ENCODE measurements at places on chromosomes 12 and 14.

- DNase-seq, result no peak
Measured at GRCh38 chr12:72274931-72275330, 2.8 kb downstream of the TRHDE start.

DNA sequence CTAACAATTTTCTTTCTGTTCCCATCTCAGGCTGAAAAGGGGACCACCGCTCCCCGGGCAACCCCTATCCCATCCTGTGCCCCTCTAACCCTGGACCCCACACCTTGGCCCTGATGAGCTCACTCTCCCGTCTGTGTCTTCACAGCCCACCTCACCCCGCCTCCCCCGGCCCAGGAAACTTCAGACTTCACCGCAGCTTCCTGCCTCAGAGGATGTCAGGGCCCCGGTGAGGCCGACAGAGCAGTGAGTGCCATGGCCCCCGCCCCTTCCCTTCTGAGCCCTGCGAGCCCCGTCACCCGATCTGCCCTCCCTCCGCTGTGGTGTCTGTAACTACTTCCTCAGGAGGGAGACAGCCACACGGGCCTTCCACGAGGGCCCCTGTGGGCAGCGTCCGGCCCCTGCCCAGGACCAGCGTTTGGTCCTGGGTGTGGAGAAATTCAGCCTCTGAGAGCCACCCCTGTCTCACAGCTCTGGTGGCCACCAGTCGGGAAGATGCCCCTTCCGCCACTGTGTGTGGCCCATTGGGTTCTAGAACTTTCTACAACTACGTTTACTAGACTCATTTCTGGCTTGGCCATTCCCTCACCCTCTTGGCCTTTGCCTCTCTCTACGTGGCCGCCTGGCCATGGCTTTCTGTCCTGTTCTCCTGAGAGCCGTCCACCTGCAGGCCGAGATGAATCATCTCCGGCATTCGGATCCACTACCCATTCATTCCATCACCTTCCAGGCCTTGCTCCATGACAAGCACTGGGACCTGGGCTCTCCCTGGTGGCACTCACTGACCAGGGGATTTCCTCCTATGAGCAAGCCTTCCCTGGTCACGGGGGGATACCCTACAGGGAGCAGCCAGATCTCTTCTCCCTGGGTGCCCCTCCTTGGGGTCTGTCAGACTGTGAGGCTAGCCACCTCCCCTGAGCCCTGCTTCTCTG, 3.4 kb downstream of the RHOF start:
- DNase-seq, result peak; percentile 89

DNA sequence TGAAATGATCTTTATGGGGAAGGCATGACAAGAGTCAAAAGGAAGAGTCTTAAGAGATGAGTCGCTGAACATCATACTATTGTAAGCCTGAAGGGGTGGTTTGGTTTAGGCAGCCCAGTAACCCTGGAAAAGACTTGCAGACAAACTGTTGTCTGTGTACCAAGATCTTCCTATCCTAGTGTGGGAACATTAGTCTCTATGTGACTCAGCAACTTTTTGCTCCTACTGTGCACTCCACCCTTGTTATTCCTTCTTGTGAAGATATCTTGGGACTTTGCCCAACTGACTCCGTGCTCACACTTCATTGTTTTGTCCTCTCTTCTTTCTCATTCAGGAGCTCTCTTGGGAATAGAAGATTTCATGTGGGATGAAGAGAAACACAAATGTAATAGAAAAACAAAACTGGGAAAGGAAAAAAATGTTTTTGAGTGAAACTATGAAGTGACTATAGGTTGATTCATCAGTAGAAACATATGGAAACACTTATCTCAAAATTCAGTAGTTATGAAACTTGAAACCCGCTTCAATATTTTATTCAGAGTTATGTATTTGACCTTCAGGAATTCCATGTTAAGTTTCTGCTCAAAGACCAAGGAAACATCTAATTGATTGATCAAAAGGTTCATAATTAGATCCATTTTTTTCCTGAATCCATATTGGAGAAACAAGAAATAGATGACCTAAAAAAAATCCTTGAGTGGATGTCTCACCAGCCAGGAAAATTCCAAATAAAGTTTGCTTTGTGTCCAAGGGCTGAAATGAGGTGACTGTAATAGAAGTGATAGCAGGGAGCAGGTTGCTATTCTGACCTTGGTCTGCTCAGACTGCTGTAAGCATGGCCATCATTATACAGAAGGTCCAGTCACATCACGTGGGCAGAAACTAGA, 67.2 kb downstream of the BTG1 start:
- DNase-seq, result no peak

DNA sequence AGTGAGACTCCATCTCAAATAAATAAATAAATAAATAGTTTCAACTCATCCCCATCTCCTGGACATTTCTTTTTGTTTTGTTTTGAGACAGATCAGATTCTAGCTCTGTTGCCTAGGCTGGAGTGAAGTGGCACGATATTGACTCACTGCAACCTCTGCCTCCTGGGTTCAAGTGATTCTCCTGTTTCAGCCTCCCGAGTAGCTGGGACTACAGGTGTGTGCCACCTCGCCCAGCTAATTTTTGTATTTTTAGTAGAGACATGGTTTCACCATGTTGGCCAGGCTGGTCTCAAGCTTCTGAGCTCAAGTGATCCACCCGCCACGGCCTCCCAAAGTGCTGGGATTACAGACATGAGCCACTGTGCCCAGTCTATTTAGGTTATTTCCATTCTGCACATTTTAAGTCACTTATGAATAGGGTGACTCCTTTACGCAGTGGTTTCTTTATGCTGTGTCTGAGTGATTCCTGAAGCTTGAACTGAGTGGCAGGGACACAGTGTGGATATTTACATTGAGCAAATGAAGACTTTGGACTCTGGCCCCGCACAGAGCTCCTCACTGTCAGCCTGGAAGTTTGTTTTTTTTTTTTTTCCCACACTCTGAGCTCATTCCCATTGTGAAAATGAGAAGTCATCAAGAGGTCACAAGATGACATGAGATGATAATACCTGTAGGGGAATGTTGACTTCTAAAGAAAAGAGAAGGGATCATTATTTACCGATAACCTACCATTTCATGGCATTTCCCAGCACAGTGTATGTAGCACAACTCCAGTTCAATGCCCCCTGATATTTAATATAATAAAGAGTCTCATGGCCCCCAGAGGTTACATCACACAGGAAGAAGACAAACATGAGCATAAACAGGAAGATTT, 72.6 kb downstream of the TBX3 start:
- no peak for DNase-seq

DNA sequence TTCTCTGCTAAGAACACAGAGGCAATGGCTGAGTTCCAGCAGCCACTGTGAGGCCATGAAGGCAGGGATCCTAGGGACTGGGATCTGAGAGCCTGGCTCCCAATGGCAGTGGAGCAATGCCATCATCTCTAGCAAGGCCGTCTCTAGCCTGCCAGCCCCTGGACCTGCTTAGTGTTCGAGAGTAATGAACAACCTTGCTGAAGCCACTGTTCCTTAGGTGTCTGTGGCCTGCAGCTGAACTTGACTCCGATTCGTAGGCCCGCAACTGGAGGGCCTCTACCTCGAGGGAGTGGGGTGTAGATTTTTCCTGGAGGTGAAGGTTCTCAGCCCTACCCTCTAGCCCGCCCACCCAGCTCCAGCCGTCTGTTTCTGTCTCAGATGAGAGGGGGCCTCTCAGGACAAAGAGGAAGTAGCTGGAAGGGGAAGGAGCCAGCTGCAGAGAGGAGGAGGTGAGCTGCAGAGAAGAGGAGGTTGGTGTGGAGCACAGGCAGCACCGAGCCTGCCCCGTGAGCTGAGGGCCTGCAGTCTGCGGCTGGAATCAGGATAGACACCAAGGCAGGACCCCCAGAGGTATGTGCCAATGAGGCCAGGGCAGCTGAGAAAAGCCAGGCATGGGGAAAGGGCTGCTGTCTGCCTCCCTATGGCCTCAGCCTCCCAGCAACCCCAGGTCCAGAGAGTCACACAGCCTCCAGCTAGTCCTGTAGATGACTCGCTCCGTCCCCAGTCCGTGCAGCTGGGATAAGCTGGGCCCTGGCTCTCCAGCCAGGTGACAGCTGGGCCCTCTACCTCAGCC, at the start of gene PLD4:
Gene PLD4 (plus strand): TSS at position 459 of the 793 bp plus-strand sequence. CDS start 2,262 bp downstream, outside the sequence.
- DNase-seq, result no peak

- no peak for DNase-seq
Measured at GRCh38 chr12:116423094-116423493, 136.1 kb upstream of the MAP1LC3B2 start.

GRCh38 chr14:105203057-105203531, 22.0 kb upstream of the NUDT14 start:
- DNase-seq, result peak; percentile 26

GRCh38 chr12:53062977-53063707, 13.3 kb downstream of the TNS2 start:
- no peak for DNase-seq

- DNase-seq, result no peak
Measured at GRCh38 chr12:67433385-67434175, 164.4 kb downstream of the CAND1 start.

DNA sequence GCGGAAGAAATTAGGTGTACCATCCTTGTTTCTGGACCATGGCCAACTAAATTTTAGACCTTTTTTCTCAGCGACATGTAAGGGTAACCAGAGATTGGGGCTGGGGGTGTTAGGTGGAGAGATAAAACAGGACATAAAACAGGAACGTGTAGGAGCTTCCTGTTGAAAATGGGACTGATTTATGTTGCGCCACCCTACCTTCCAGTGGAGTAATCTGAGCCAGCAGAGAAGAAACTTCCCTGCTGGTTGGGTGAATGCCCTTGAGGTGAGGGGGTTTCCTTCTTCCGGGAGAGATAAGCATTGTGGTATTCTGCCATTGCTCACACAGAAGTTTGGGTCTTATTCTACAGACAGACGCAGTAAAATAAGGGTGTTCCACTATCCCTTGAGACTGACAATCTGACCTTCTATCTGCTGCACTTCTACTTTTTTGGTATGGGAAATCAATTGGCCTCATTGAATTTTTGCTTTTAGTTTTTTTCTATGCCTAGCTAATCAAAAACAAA, 417.6 kb downstream of the PCNX1 start:
- no peak for DNase-seq

DNA sequence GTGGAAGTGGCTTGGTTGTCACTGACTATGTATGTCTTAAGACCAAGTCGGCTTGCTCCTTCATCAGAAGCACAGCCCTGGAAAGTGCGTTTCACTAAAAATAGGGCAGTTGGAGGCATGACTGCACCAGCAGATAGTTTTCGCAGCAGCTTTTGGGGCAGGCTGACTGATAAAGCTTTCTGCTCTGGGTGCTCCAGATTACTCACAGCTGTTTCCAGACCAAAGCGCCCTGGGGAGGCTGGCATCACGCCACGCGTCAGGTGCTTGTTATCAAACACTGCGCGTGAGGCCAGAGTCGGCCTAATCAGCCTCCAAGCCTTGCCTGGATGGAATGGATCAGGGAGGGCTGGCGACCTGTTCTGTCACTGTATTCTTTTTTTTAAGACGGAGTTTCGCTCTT, 13.3 kb upstream of the LRRC10 start:
- DNase-seq, result no peak

DNA sequence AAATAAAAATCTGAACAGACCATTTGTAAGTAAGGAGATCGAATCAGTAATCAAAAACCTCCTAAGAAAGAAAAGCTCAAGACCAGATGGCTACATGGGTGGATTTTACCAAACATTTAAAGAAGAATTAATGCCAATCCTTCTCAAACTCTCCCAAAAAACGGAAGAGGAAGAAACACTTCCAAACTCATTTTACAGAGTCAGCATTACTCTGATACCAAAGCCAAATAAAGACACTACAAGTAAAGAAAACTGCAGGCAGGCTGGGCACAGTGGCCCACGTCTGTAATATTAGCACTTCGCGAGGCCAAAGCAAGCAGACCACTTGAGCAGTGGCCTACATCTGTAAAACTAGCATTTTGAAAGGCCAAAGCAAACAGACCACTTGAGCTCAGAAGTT, 159.8 kb downstream of the DPY19L2 start:
- no peak for DNase-seq

DNA sequence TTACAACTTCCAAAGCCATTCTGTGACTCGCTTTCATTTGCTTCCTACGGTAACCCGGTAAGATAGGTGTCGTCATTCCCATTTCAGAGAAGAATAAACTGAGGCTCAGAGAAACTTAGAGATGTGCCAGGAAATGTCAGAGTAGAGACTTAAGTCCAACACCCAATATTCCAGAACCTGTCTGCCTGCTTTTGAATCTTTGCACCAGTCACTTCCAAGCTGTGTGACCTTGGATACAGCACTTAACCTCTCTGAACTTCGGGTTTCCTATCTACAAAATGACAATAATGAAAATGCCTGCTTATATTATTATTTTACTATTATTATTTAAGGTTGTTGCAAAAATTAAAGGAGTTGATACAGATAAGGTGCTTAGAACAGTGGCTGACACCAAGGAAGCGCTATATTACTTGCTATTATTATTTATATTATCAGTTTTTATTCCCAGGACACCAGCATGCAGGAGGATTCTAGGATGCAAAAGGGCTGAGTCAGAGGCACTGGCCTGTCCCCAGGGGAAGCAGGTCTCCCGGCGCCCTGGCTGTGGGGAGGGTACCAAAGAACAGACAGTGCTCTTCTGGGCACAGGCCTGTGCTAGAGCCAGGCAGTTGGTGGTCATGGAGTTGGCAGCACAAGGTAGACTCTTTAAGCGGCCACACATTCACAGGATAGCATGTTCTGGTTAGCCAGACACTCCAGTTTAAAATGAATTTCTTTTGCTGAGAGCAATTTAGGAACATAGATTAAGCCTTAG, 5.4 kb downstream of the HSPB8 start:
- DNase-seq, result no peak

DNA sequence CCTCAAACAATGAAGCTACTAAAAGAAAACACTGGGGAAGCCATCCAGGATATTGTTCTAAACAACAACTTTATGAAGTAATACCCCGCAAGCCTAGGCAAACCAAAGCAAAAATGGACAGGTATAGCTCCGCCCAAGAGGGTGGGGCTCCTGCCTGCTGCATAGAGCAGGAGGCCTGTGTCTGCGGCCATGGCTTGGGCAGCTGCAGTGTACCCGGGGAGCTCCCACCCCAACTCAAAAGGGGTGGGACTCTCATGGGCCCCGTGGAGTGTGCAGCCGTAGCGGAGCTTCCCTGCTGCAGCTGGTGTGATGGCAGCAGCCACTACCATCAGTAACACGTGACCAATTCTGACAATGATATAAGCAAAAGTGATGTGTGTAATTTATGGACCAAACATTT, 264.2 kb upstream of the KITLG start:
- no peak for DNase-seq
